Ovary (tissue), 10 donors: ENCODE measurements at places on chromosomes 6 and 20. TPM values are rescaled to one million over a fixed set of nuclear protein-coding genes. Genes with fewer than 3 reads are reported as not detected.

Gene DLL1
- total RNA-seq: 1.9 TPM

Gene TREML1
- total RNA-seq: 0.31 TPM

Gene DOK5
- total RNA-seq: 8.5 TPM

GRCh38 chr6:14635934-14636591 is 518.5 kb downstream of the CD83 start:
- DNase-seq: no peak

DNA sequence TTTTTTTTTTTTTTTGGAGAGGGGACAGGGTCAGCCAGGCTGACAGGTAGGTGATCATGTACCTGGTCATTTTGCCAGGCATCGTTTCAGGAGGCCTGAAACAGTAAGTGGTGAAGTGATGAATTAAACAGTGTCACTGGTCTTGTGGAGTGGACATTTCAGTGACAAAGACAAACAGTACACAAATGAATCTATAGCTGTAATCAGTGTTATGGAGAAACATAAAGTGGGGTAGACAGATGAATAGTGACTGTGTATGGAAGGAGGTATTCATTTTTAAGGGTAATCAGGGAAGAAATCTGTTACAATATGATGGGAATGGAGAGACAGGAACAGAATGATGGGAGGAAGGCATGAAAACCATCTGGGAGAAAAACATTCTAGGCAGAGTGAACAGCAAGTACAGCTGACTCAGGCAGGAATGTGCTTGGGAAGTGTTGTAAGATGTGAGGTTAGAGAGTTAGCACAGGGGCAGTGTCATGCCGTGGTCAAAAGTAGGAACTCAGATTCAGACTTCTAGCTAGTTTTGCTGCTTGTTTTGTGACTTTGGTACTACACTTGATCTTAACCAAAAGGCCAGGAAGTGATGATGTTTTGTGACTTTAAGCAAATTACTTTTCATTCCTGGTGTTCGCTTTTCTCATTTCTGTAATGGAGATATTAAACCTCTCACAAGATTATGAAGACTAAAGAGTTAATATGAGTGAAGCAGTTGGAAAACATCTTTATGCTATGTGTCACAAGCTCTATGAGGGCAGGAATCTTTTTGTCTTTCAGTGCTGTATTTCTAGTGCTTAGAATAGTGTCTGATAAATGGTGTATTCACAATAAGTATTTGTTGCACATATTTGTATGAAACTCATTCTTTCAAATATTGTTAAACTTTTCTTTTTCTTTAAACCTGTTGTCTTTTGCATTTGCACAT is 43.4 kb downstream of the QKI start:
- DNase-seq: no peak

DNA sequence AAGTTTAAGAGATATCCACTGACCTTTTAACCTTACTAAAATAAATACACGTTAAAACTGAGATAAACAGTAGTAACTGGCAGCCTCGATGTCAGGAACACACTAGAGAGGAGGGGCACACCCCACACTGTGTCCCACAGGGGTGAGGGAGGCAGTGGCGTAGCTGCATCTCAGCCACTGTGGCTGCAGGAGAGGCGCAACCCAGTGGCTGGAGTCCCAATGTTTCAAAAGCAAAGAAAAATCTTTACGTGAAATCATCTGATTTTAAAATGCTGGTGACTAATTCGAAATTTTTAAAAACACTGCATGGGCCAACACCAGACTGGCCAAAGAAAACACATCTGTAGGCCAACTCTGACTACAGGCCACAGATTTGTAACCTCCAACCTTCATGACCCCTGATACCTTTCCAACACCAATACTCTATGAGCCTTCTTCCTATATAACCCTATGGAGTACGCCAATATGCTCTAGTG is 54.7 kb downstream of the TRAM2 start:
- no peak for DNase-seq

- no peak for DNase-seq
Measured at GRCh38 chr6:37675606-37676005, 22.1 kb downstream of the MDGA1 start.
